ENCODE measurements at places on chromosomes 4 and X.

GRCh38 chrX:46637938-46638337 lies 64.4 kb downstream of the CHST7 start:
- DNase-seq = peak; percentile 48

GRCh38 chr4:5133201-5133600 lies 81.9 kb downstream of the STK32B start:
- DNase-seq = peak; percentile 8

- DNase-seq = peak; percentile 61
Observed at GRCh38 chr4:120842031-120842430, 80.5 kb downstream of the PRDM5 start.

- DNase-seq = no peak
Observed at GRCh38 chr4:39415678-39416283, 9.1 kb downstream of the KLB start.

- no peak for DNase-seq
Observed at GRCh38 chrX:50799531-50799961, 14.4 kb downstream of the SHROOM4 start.
